Vagina (tissue), 2 donors: ENCODE measurements at places on chromosomes 1 and 21. TPM values are rescaled to one million over a fixed set of nuclear protein-coding genes. Genes with fewer than 3 reads are reported as not detected.

GRCh38 chr21:44421901-44422840 is 33.1 kb upstream of the LRRC3 start:
- no peak for DNase-seq

- no peak for DNase-seq
Observed at GRCh38 chr1:152109998-152110294, 5.3 kb downstream of the TCHH start.

DNA sequence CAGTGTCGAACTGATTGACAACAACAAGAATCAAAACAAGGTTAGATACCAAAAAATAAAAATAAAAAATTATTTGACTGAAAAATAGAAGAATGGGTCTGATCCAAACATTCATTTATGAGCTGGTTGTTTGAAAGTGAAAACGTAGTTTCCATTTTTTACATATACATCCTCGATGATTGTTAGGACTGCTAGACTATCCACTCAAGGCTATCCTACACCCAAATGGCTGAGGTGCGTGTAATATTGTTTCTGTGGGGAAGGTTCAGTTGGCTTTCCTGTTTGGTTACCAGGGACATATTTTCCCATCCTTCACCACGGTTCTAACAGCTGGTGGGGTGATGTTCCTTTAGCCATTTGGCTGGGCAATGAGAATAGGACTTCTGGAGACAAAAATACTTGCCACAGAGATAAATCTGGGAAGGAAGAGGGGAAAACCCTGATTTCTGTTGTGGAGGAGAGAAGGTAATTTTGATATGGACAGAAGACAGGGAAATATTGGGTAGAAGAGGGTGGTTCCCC is 66.3 kb downstream of the MAP3K7CL start:
- DNase-seq: no peak

- peak; percentile 74 for DNase-seq
Observed at GRCh38 chr1:228969953-228970800, 234.9 kb downstream of the RHOU start.

Gene LIPI
- total RNA-seq: not detected
